ENCODE measurements at places on chromosomes 6 and 20. TPM values are rescaled to one million over a fixed set of nuclear protein-coding genes. Genes with fewer than 3 reads are reported as not detected.

GRCh38 chr6:137879885-137880745 lies 13.1 kb downstream of the TNFAIP3 start:
- no peak for DNase-seq

DNA sequence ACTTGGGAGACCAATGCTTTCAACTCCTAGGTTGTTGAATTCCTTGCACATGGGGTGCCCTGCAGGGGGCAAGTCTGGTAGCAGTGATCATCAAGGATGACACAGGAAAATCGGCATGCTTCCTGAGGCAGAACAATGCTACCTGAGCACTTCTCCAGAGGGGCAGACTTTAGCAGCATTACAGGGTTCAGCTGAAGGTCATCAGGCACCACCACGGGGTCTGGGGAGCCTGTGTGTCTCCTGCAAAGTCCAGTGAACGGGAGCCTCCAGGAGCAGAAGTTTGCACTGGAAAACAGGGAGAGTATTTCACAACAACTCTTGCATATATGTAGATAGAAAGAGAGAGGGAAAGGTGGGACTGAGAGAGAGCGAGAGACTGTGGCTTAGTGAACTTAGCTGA lies 10.2 kb downstream of the VSX1 start:
- DNase-seq = peak; percentile 33

DNA sequence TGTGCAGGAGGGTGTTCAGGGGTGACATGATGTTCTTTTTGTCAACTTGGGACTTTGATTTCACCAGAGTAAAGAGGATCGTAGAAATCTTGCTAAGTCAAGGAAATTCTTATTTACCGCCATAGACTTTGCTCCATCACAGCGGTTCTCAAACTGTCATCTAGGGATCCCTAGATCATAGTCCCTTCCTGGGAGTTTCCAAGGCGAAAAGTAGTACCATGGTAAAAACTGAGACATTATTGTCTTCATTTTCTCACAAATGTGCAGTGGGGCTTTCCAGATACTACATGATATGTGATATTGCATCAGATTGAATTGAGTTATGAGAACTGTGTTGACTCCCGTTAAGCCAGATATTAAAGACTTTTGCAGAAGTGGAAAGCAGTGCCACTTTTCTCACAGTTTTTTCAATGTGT lies 79.7 kb downstream of the JARID2 start:
- DNase-seq = no peak

The KHDRBS2 gene
- not detected for total RNA-seq

GRCh38 chr6:44808148-44808547 lies 420.6 kb downstream of the CDC5L start:
- no peak for DNase-seq

GRCh38 chr20:35320396-35321126 lies 28.3 kb upstream of the FAM83C start:
- no peak for DNase-seq

The FAM120B gene
- total RNA-seq = 9.9 TPM
